Motor neuron (in vitro differentiated cells): ENCODE measurements at places on chromosomes 1 and 21. TPM values are rescaled to one million over a fixed set of nuclear protein-coding genes. Genes with fewer than 3 reads are reported as not detected.
A peak's percentile ranks its signal among the peaks of the same experiment; 100 is the strongest.

DNA sequence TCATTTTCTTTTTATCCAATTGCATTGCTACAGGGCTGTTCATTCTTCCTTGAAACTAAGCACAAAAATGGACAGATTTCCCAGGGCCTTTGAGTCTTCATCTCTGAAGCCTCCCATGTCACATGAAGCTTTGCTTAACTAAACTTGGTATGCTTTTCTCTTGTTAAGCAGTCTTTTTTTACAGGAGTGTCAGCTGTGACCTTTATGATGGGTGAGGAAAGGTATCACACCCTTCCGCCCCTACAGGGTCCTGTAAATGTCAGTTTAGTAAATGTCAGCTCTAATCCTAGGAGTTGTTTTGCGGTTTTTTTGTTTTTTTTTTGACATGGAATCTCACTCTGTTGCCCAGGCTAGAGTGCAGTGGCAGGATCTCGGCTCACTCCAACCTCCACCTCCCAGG lies 2.6 kb upstream of the AGTRAP start:
- no peak for ATAC-seq

- no peak for ATAC-seq
These were observed 68.7 kb upstream of the KLHDC7A start for GRCh38 chr1:18411820-18412641.

GUCA2A gene
- not detected in 2 replicates for total RNA-seq

CYP4A11 gene
- total RNA-seq, result 0.18 and 0.21 TPM in 2 replicates

DNA sequence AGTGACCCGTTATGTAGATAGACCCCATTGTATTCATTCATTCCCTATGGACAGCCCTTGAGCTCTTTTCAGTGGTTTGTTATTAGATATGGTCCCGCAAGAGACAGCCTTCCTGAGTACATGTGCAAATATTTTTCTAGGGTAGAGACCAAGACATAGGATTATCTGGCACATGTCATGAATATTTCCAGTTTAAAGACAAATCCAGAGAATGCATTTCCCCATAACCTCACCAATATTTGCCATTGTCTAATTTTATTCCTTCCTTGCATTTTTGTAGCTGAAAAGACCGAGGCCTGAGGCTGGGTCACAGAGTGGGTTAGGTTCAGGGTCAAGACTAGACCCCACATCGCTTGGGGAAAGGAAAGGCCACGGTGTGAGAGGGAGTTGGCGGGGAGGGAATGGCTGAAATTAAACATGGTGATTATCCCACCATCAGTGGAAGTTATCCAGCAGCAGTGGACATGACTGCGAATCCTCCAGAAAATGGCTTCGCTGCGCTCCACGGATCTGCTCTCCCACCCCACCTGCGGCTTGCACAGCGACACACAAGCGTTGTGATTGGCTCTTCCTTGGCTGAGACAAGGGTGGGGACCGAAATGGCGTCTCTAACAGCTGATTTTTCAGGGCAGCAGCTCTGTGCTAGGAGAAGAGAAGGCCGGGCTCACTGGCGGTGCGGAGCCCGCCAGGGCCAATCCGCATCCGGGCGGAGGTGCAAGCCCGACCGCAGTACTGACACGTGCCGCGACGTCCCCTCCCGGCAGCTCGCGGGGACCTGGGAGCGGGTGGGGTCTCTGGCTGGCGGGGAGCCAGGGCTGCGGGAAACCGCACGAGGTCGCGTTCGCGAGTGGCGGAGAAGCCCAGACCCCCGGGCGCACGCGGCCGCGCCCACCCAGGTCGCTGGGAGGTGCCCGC lies 16.1 kb upstream of the STMN1 start:
- ATAC-seq, result peak; percentile 72

- ATAC-seq, result no peak
These were observed 3.9 kb upstream of the CACNA1S start for GRCh38 chr1:201116091-201116490.

KRTAP19-1 gene
- not detected in 2 replicates for total RNA-seq

DNA sequence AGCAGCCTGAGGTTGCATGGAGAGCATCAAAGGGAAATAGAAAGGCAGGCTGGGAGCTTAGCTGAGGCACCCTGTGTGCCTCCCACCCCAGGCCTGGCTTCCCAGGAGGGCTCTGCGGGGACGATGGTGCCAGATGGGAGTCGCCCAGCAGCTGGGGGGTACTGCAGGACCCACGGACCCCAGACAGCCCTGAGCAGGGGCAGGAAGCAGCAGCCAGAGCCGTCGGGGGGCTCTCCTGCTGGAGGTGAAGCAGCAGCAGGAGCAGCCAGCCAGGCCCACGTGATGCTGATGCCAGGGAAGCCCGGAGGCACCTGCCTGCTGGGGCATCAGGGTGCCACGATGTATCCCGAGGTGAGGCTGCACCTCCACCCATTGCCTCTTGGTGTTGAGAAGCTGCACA lies 20.4 kb downstream of the RAP1GAP start:
- no peak for ATAC-seq

GRCh38 chr1:5576673-5577065 lies 415.6 kb downstream of the NPHP4 start:
- ATAC-seq, result no peak

DNA sequence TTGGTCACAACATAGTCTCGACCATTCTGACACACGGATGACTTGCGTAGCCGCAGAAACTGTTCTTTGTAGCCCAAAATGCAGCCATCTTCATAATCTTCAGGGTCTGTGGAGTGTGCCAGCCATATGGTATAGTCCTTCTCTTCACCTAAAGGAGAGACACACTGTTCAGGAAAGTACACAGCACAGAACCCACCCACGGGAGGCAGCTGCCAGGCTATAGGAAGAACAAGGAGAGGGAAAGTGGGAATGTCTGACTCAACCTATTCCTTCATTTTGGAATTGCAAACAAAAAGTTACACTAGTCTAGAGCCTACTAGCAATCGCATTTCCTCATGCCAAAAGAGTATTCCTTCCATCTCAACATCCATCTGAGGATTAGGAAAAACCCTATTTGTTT lies 16.2 kb upstream of the MYBPHL start:
- ATAC-seq, result no peak

DOP1B gene
- 9.0 and 11.6 TPM in 2 replicates for total RNA-seq

SOAT1 gene
- 15.1 and 15.2 TPM in 2 replicates for total RNA-seq

DNA sequence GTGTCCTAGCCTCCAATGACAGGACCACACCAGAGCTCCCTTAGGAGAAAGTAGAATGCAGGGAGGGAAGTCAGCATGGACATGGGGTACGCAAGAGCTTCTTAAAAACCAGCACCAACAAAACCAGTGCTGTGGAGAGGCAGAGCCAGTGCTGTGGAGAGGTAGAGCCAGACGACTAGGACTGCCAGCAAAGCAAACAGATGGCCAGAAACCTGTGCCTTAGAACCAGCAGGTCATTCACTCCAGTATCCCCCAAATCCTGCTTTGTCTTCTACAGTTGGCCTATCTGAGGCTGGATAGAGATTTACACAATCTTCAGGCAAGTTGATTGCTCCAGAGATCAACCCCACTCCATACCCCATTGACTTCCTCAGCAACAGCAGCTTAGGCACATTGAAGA lies 459.9 kb upstream of the CAMK1G start:
- no peak for ATAC-seq

DNA sequence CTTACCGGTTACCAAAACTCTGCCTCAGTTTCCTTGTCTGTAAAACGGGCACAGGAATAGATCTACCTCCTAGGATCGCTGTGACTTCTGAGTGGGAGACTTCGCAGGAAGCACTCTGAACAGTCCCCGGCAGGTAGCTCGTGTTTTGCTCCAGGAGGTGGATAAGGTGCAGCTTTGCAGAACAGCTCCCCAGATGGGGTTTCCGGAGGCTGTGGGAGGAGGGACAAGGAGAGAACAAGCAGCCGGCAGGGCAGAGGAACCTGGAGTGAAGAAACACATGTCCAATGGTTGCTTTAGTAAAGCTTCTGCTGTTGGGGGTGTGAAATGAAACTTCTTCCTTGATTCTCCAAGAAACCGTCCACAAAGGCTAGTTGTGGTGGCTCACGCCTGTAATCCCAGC lies 95.5 kb upstream of the TARDBP start:
- no peak for ATAC-seq

FMOD gene
- total RNA-seq, result 0.14 and 0.31 TPM in 2 replicates

DNA sequence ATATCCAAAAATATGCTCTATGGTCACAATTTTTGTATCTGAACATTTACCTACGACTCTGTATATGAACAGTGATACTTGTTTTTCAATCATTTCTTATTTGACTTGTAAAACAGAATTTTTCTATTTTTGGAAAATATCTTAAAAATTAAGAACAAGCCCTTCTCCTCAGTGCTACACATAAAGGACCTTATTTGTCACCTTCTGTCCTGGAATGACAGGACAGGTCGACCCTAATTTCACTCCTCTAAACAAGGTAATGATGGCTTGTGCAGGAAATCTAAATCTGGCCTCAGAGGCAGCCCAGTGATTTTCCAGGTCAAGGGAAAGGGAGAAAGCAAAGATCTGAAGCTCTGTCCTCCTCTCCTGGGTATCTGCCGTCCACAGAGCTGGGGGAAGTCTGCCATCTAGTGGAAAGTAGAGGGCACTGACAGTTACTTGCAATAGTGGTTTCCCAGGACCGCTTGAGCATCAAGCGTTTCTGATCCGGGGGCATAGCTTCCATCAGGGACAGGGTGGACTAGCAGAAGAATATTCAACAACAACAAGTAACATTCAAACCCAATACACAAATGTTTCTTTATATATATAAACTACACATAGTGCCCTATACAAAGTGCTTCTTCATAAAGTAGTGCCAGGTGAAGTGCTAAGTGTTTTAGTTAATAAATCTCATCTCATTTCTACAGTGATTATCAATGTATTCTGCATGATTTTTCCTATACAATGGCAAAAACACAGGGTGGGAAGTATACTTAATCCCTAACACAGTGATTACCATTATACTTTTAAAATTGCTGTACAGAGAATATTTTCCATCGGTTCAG lies 74.6 kb downstream of the SLC25A24 start:
- ATAC-seq, result peak; percentile 100

- no peak for ATAC-seq
These were observed 12.8 kb upstream of the TSPEAR start for GRCh38 chr21:44724196-44724595.

PROX1 gene
- total RNA-seq, result 8.5 and 9.5 TPM in 2 replicates

DNA sequence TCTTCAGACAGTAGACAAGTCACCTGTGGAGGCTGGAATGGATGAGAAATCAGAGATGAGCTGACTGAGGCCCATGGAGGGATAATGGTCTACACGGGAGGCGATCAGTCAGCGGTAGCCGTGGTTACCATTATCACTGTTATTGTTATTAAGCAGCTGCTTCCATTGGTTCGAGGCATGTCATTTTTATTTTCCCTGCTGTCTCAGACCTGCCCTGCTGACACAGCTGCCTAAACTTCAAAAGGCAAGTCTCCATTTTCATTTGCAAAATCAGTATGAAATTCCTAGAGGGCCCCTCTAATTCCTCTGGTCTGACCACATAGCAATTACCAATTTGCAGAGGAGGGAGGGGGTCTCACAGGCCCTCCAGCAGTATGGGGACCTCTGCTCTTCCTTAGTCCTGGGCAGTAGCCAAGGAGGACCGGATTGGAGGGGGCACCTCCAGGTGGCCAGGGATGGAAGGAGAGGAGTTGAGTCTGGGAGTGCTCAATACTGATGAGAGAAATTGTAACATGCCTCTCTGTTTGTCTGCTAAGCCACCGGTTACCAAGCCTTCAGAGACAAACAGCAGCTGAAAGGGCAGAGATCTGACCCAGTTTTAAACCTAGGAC lies 184.2 kb downstream of the TRABD2B start:
- peak; percentile 75 for ATAC-seq

DNA sequence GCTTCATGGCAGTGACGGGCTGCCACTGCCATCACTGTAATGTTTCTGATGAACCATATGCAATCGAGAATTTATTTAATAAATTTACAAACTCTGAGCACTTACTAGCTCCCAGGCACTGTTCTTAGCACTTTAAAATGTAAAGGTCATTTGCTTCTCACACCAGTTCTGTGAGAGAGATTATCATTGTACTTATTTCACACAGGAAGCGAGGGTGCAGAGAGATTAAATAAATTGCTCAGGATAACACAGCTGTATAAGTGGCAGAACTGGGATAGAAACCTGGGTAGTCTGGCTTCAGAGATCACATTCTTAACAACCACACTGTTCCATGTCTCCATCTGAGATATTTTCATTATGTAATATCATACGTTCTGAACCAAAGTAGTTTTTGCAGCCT lies 119.9 kb downstream of the MAST2 start:
- no peak for ATAC-seq

VAMP4 gene
- total RNA-seq, result 13.4 and 13.6 TPM in 2 replicates

DNA sequence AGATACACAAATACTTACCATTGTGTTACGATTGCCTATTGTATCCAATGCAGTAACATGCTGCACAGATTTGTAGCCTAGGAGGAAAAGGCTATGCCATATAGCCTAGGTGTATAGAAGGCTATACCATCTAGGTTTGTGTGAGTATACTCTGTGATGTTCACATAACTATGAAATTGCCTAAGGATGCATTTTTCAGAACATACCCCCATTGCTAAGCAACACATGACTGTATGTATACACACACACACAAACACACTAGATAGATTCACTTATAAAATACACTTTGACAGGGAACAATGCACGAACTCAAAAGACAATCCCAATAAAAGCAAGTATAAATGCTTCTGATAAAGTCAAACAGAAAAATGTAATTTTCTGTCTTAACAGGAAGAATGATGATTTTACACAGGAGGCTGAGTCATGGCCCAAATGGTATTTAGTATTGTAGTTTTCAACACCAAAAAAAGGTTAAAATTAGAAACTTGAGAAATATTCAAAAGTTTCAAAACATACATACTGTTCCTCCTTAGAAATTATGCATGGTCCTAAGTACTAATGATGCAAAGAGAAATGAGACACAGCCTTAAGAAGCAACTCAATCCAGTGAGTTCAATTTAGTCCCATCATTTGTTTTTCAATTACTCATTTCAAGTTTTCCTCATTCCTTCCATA lies 12.2 kb downstream of the FH start:
- ATAC-seq, result peak; percentile 62

DNA sequence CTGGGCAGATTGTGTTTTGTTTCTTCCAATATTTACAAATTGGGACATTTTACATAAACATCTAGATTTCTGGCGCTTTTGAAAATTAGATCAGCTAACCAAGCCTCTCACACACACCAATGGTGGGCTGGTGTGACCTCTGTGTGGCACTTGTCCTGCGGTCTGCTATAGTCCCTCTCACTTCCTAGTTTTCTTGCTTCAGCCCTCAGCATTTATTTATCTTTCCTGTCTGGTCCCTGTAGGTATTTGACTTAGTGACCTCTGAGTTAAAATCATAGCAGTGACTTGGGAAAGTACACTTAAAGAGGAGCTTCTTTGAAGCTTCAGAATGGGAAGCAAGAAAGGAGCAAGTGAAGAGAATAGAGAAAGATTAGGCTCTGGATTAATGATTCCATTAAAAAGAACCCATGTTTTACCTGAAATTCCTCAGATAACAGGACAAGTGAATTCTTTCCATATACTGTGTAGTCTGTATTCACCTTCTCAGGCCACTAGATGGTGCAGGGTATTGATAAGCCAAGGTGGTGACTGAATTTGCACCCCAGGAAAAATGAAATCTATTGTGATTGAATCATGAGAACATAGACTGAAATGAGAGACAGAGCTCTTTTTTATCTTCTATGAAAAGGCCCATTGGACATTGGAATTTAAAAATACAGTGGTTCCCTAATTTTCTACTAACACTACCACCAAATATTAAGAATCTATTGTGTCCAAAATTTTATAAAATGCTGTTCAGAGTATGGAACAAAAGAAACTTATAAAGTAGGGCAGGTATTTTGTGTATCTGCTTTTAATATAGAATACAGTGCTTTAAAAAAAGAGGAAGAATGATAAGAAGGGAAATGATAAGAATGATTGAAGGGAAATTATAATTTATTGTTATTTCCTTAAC lies 7.1 kb upstream of the DIPK1A start:
- ATAC-seq, result peak; percentile 53
